Right lobe of liver (tissue), 6 donors: ENCODE measurements at places on chromosomes 3 and 15. TPM values are rescaled to one million over a fixed set of nuclear protein-coding genes. Genes with fewer than 3 reads are reported as not detected.

Gene NAA50
- 56.1 TPM for total RNA-seq

Gene SLC24A5
- not detected for total RNA-seq

Gene CORO2B
- 0.68 TPM for total RNA-seq

Gene PLA2G4E
- total RNA-seq = not detected
